ENCODE measurements at places on chromosomes 5 and 9.
A peak's percentile ranks its signal among the peaks of the same experiment; 100 is the strongest.

DNA sequence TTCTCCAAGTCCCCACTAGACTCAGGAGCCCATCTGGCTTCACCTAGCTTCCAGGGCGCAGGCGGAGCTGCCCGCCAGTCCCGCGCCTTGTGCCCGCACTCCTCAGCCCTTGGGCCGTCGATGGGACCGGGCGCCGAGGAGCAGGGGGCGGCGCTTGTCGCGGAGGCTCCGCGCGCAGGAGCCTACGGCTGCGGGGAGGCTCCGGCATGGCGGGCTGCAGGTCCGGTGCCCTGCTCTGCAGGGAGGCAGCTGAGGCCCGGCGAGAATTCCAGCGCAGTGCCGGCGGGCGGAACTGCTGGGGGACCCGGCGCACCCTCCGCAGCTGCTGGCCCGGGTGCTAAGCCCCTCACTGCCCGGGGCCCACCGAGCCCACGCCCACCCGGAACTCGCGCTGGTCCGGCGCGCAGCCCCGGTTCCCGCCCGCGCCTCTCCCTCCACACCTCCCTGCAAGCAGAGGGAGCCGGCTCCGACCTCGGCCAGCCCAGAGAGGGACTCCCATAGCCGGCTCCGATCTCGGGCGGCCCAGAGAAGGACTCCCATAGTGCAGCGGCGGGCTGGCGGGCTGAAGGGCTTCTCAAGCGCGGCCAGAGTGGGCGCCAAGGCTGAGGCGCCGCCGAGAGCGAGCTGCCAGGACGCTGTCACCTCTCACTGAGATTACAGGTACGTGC, 78.1 kb upstream of the PJA2 start:
- no peak for DNase-seq

- DNase-seq = peak; percentile 24
Measured at GRCh38 chr9:97703437-97704344, 6.6 kb upstream of the XPA start.

GRCh38 chr5:57243286-57244137, 69.7 kb downstream of the GPBP1 start:
- no peak for DNase-seq

GRCh38 chr5:157608972-157609565, 33.5 kb upstream of the ADAM19 start:
- DNase-seq = no peak

- no peak for DNase-seq
Measured at GRCh38 chr5:132233081-132233480, 5.4 kb upstream of the P4HA2 start.

Measured in lung microvascular endothelial cell (primary cell).